GM20000 (cell line): ENCODE measurements at places on chromosomes 12 and 14.

- no peak for DNase-seq
Measured at GRCh38 chr12:100185361-100185894, 15.2 kb upstream of the ACTR6 start.

DNA sequence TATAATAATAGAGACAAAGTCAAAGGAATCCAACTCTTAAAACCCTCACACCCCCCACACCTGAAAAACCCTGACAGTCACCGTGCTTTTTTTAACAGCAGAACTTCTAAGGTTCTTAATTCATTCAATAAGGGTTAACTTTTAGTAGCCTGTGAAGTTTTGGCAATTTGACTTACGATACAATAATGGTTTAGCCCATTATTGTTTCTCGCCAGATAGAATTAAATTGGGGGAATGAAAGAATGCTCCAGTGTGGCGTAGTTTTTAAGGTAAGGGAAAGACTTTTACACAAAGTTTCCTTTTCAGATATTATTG is 604 bp upstream of the MAGOHB start:
- DNase-seq: no peak

DNA sequence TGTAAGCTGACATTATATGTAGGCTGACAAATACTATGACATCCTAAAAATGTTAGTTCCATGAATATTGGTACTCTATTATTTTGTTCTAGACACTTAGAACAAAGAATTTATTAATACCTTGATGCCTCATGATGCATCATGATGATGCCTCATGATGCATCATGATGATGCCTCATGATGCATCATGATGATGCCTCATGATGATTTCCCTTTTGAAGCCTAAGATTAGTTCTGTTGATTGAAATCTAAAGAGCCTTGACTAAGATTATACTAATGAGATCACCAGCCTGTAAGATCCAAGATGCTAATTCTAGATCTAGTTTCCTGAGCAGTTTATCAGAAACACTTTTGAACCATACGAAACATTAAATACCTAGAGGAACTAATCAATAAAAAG is 4.6 kb upstream of the CEP128 start:
- no peak for DNase-seq

DNA sequence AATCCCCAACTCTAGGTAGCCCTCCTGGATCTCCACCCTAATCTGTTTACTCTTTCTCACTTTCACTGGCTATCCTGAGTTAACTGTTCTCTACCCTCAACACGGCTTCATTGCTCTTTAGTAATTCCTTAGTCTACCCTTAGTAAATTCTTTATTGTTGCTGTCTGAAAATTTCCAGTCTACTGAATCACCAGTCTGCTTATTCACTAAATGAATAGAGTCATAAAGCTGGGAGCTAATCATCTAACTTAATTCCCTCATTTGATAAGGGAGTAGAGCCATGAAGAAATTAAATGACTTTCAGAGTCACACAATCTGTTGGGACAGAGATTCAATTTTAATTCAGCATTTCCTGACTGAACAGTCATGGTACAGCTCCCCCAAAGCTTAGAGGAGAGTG is 36.5 kb downstream of the YEATS4 start:
- no peak for DNase-seq

- no peak for DNase-seq
Measured at GRCh38 chr12:31496257-31496656, 94.7 kb downstream of the DENND5B start.

GRCh38 chr14:61661471-61662400 is 33.6 kb upstream of the HIF1A start:
- DNase-seq: peak; percentile 28

DNA sequence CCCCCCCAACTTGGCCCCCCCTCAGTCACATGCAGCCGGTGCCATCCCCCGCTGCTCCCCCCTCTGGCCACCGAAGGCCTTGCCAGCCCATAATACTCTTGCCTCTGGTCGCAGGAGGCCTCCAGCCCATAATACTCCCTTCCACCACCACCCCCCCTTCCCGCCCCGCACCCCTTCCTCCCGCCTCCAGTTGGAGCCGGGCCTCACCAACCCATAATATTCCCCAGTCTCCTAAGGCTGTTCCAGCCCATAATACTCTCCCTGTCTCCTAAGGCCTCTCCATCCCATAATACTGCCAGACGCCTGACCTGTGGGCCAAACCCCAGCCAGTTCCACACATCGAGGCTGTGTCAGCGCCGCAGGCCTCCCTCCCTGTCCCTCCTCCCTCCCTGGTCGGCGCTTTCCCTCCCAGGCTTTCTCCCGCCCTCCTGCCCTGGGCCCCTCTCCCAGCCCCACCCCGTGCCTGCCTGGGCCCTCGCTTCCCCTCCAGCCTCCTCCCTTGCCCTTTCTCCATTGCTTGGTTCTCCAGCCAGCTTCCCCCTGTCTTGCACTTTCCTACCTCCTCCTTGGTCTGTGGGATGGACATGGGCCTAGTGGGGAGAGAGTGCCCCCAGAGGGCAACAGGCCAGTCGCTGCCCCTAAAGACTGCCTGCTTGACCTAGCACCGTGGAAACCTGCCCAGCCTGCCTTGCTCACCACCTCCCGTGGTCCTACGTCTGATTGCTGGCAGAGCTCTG is 6.8 kb upstream of the CHD4 start:
- DNase-seq: peak; percentile 76

DNA sequence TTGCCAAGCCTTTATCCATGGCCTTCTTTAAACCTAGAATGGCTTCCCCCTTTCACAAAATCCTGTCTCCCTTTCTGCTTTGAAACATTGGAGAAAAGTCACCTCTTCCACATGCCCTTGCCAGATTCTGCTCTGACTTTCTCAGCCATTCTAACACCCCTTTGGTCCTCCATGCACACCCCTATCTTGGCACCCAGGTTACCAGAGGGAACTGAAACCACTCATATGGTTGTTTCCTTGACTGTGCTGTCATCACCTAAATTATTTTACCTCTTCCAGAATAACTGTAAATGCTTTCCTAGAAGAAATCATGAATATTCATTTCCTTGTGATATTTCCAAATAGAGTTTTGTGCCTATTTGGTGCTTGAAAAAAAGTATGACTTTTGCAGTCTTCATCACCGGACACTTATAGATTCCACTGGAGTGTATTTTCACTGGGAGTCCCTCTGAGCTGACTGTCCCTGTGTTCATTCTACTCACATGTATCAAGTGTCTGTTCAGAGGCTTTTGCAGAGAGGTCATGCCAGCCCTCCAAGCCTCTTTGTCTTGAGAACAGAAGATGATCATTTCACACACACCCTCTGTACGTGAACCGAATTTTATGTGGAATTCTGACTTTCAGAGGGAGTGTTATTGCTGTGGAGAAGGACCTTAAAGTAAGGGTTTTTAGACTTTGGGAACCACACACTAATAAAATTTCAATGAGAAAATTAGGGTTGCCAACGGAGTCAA is 74.1 kb downstream of the PLXNC1 start:
- no peak for DNase-seq

DNA sequence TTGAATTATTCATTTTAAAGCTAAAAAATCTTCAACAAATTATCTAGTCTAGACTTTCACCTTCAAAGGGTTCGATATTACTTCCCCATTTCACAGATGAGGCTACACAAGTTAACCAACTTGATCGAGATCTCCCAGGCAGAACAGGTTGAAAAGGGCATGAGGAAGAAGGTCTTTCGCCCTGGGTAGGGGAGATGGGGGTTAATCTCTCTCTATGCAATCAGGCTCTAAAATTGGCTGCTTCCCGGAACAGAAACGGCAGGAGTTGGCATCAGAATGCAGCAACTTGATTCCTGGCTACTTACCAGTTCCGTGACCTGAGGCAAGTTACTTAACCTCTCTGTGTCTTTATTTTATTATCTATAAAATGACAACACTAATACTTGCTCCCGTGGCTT is 2.4 kb upstream of the CISTR start:
- peak; percentile 45 for DNase-seq

GRCh38 chr14:98946940-98947339 is 325.1 kb downstream of the BCL11B start:
- DNase-seq: no peak

DNA sequence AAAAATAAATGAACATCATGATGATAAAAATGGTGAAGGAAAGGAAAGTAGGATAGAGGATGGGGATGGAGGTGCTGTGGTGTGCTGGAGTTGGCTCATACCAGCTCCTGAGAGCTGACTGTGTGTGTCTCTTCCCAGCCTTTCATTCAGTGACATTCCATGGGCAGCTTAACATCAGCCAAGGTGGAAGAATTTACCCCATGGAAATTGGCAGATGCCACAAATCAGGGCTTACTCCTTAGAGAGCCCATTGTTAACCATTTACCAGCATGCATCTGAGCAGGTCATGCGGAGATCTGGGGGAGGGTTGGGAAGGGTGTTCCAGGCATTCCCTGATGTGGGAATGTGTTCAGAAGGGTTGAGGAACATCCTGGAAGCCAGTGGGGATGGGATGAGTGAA is 164.7 kb upstream of the MYL2 start:
- DNase-seq: no peak

DNA sequence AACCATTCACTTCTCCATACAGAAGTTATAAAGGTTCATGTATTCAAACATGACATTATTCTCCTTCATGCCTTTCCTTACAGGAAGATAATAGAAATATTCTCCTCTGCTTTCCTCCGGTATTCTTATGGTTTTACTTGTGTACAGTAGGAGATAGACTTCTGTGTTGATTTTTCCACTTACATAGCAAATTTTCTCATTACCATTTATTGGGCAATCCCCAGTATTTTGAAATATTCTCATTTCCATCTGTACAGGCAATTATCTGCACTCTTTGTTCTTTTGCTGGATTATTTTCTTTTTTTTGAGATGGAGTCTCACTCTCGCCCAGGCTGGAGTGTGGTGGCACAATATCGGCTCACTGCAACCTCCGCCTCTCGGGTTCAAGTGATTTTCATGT is 11.0 kb downstream of the PXMP2 start:
- DNase-seq: no peak

- no peak for DNase-seq
Measured at GRCh38 chr14:69040353-69040752, 61.3 kb upstream of the ACTN1 start.

DNA sequence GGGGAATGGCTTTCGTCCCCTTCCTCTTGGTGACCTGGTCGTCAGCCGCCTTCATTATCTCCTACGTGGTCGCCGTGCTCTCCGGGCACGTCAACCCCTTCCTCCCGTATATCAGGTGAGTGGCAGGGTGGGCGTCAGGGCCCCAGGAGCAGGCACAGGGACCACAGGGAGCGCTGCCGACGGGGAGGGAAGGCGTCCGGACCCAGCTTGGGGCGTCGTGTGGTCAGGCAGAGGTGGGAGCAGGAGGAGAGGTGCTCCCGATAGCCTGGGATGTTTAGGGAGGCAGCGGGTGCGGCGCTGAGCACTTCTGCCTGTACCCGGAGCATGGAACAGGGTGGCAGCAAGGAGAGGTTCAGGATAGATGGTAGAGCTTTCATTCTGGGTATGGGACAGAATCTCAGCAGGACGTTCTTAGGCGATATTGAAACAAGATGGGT is 444 bp downstream of the DRAM1 start:
- peak; percentile 46 for DNase-seq

DNA sequence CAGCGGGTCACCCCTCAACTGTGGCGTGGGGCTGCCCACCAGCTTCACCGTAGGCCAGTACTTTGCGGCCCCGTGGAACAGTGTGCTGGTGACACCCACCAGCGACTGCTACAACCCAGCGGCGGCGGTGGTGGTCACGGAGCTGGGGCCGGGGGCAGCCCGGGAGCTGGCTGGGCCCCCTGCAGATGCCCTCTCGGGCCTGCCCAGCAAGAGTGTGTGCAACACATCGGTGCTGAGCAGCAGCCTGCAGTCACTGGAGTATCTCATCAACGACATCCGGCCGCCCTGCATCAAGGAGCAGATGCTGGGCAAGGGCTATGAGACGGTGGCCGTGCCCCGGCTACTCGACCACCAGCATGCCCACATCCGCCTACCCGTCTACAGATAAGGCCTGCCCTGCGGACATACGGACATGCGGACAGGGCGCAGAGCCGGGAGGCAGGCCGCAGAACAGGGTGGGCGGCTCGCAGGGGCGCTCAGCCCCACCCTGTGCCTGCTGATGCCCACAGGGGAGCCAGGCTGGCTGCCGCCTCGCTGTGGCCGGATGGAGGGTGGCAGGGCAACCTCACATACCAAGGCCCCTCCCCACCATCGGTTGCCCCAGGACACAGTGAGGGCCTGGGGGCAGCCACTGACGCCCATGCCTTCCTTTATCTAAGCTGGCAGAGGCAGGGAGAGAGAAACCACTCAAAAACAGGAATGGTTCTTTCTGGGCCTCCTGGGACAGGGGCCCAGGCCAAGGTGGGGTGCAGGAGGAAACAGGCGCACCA is 55.5 kb downstream of the FAM222A start:
- DNase-seq: no peak

- no peak for DNase-seq
Measured at GRCh38 chr12:109827566-109828550, 5.3 kb downstream of the TRPV4 start.

DNA sequence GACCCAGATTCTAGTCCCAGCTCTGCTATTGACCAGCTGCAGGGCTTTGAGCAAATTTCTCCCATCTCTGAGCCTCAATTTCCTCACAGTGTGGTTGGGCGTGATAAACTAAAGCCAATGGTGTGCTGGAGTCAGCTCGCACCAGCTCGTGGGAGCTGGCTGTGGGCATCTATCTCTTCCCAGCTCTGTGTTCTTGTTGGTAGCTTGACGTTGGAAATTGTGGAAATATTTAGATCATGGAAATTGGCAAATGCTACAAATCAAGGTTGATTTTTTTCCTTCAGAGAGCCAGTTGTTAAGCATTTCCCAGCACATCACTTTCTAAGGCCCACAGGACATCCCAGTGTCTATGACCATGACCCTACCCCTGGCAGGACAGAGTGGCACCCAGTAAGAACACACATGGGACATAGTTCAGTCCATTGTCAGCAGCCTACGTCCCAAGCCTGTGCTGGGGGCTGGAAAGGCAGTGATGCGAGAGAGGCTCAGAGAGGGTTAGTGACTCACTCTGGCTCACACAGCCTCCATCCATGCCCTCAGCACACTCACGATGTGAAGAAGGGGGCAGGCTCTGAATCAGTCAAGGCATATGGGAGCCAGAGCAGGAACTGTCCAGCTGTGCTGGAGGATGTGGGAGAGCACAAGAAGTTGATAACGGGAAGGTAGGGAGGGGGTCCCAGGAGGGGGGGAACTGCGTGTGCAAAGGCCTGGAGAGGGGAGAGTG is 77.6 kb downstream of the LGMN start:
- no peak for DNase-seq

DNA sequence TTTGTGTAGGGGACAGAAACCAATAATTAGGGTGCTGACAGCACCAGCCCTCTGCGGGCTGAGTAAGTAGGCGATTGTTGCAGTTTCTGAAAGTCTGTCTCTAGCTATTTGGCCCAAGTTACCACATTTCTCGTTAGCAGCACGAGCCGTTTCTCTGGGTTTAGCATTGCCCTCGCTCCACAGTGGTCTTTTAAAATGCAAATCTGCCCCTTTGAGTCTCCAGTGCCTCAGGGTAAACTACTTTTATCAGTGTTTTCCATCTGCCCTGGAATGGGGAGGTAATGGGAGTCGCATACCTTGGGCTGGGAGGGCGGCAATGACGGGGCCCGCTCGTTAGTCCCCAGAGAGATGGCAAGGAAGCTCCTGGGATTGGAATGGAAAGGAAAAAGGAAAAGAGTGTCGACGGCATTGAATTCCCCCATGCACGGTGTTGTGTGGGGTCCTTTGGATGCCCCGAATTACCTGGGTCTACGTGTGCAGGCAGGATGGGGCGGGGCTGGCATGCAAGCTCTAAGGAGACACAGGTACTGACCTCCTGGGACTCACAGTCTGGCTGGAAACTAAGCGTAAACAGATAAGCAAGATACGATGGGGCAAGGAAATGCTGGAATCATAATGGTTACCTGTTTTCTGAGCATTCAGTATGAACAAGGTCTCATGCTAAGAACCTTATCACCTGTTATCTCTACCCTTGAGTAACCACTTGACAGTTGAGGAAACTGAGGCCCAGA is 131.8 kb upstream of the MAP1LC3B2 start:
- DNase-seq: no peak

GRCh38 chr14:77305696-77306095 is 15.0 kb downstream of the POMT2 start:
- DNase-seq: no peak
